CD4-positive, alpha-beta T cell (primary cell): ENCODE measurements at places on chromosomes 3 and 15. TPM values are rescaled to one million over a fixed set of nuclear protein-coding genes. Genes with fewer than 3 reads are reported as not detected.
A peak's percentile ranks its signal among the peaks of the same experiment; 100 is the strongest.

GRCh38 chr15:33534642-33535041 is 223.9 kb downstream of the RYR3 start:
- no peaks in the 10 kb centered on the region for H3K4me1 ChIP-seq
- no peak for DNase-seq
- H3K27me3 ChIP-seq: peaks cover 2% of the 10 kb centered on the region
- no peak overlapping the region for H3K27ac ChIP-seq
- H3K36me3 ChIP-seq: no peaks in the 10 kb centered on the region

GRCh38 chr3:160941885-160942494 is 163.2 kb downstream of the B3GALNT1 start:
- H3K4me3 ChIP-seq: no peak overlapping the region
- no peaks in the 10 kb centered on the region for H3K4me1 ChIP-seq
- no peaks in the 10 kb centered on the region for H3K27me3 ChIP-seq
- H3K27ac ChIP-seq: no peak overlapping the region
- no peaks in the 10 kb centered on the region for H3K36me3 ChIP-seq

DNA sequence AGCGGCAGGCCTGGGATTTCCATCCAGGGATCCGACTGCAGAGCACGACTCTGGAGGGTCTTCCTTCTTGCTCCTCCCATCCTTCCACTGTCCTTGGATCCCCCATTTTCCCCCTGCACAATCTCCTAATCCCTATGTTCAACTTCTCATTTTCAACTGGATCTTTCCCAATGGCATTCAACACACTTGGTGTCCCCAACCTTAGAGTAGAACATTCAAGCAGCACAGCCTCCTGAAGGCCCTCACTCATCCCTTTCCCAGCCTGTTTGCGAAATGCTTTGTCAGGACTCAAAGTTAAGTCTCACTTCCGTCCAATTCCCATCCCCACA is 32.3 kb downstream of the RPN1 start:
- peaks cover 44% of the 10 kb centered on the region for H3K36me3 ChIP-seq
- H3K4me3 ChIP-seq: peak overlapping the region; percentile 99
- H3K27ac ChIP-seq: peak overlapping the region; percentile 89
- H3K4me1 ChIP-seq: peaks cover 28% of the 10 kb centered on the region

GRCh38 chr15:66849393-66849745 is 147.3 kb downstream of the SMAD6 start:
- H3K4me1 ChIP-seq: peaks cover 8% of the 10 kb centered on the region
- H3K4me3 ChIP-seq: no peak overlapping the region
- no peaks in the 10 kb centered on the region for H3K36me3 ChIP-seq

DNA sequence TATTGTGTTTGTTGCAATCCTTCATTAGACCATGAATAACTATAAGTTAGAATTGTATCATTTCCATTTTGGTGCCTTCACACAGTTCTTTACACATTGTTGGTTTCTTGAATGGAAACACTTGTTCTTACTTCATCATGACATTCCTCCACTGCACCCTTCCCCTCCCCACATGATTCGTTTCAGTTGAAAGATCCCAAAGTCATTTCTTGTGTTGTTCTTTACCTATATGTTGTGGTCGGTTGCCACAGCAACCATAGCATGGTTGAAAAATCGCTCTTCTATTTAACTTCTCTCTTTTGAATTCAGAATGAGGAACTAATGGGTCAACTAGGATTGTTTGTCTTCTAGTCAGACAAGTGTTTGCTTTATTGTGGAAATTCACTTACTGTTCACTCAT is 103.3 kb downstream of the IL1RAP start:
- H3K4me1 ChIP-seq: no peaks in the 10 kb centered on the region
- H3K27me3 ChIP-seq: no peaks in the 10 kb centered on the region
- H3K4me3 ChIP-seq: no peak overlapping the region
- H3K36me3 ChIP-seq: no peaks in the 10 kb centered on the region

ATR gene
- total RNA-seq: 29.0 TPM

GRCh38 chr15:89406940-89407607 is 72.5 kb upstream of the POLG start:
- H3K4me3 ChIP-seq: no peak overlapping the region
- H3K27ac ChIP-seq: no peak overlapping the region
- H3K4me1 ChIP-seq: peaks cover 60% of the 10 kb centered on the region
- no peak for DNase-seq
- H3K36me3 ChIP-seq: no peaks in the 10 kb centered on the region
- peaks cover 99% of the 10 kb centered on the region for H3K27me3 ChIP-seq

- H3K36me3 ChIP-seq: no peaks in the 10 kb centered on the region
- H3K27ac ChIP-seq: no peak overlapping the region
- no peaks in the 10 kb centered on the region for H3K27me3 ChIP-seq
- H3K4me3 ChIP-seq: no peak overlapping the region
- no peaks in the 10 kb centered on the region for H3K4me1 ChIP-seq
- DNase-seq: no peak
Observed at GRCh38 chr15:100002787-100003536, 269.7 kb upstream of the LYSMD4 start.

ERC2 gene
- total RNA-seq: not detected

DNA sequence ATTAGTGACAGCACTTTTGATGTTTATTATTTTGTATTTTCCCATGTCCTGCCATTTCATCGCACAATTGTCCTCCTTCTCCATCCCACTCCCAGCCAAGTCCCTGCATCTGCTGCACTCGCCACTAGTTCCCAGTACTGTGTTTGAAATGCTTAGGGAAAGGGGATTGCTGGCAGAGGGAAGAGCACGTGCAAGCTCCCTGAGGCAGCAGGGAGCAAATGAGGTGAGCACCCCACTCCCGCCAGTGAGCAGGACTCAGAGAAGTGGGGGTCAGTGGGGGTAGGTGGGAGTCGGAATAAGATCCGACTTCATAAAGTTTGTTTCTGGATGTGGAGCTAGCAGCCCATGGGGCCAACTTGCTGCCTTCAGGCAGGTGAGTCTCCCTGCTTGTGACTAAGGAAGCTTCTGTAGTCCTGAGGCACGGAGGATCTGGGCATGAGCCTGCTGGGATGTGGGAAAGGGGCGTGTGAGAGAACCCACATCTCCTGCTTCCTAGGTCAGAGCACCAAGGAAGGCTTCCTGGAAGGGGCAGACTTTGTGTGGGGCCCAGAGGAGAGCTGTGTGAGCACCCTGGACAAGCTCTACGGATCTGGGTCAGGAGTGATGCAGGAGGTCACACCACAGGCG is 99.7 kb upstream of the TLE3 start:
- H3K36me3 ChIP-seq: no peaks in the 10 kb centered on the region
- no peak overlapping the region for H3K27ac ChIP-seq
- no peak overlapping the region for H3K4me3 ChIP-seq
- H3K4me1 ChIP-seq: peaks cover 13% of the 10 kb centered on the region
- DNase-seq: no peak
- no peaks in the 10 kb centered on the region for H3K27me3 ChIP-seq

DNA sequence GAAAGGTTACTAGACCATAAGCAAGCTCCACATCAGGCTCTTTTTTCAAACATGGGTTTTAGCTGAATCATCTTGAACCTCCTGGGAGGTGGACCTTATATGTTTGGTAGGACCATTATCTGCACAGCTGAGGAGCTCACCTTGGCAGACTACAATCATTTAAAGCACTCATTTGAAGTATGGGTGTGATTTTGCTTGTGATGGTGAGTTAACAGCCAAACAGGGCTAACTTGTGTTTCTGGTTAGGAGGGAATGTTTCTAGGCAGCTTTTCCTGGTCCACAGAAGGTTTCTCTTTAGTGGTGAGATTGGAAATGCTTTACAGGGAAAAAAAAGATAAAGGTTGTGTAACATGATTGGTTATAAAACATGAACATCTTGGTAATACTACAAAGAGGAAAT is 61.8 kb downstream of the ARHGEF26 start:
- no peaks in the 10 kb centered on the region for H3K4me1 ChIP-seq
- DNase-seq: no peak
- no peak overlapping the region for H3K27ac ChIP-seq

DNA sequence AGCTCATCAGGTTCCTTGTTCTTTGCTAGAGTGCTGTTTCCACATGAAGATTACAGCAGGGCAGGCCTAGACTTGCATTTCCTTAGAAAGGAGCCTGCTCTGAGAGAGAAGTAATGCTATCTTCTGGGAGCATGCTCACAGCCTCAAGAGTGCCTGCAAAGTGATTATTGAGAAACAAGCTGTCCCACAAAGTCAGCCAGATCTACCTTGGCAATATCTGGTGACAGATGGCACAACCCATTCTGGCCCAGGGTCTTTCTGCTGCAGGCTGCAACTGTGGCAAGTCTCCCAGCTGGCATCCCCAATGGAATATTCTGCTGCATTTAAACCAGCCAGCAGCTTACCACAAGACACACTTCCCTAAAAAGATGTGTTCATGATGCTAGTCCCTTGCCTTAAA is 29.3 kb downstream of the MTMR10 start:
- H3K4me3 ChIP-seq: no peak overlapping the region
- DNase-seq: no peak
- peaks cover 66% of the 10 kb centered on the region for H3K36me3 ChIP-seq
- H3K4me1 ChIP-seq: peaks cover 4% of the 10 kb centered on the region
- H3K27me3 ChIP-seq: no peaks in the 10 kb centered on the region

GOLGA8G gene
- total RNA-seq: not detected

- H3K27ac ChIP-seq: no peak overlapping the region
- H3K27me3 ChIP-seq: no peaks in the 10 kb centered on the region
Observed at GRCh38 chr3:1587426-1587825, 494.6 kb downstream of the CNTN6 start.

GRCh38 chr15:38474155-38474757 is 20.3 kb downstream of the FAM98B start:
- H3K27ac ChIP-seq: no peak overlapping the region
- DNase-seq: peak; percentile 84
- no peaks in the 10 kb centered on the region for H3K4me1 ChIP-seq
- H3K36me3 ChIP-seq: peaks cover 51% of the 10 kb centered on the region
- no peaks in the 10 kb centered on the region for H3K27me3 ChIP-seq

DNA sequence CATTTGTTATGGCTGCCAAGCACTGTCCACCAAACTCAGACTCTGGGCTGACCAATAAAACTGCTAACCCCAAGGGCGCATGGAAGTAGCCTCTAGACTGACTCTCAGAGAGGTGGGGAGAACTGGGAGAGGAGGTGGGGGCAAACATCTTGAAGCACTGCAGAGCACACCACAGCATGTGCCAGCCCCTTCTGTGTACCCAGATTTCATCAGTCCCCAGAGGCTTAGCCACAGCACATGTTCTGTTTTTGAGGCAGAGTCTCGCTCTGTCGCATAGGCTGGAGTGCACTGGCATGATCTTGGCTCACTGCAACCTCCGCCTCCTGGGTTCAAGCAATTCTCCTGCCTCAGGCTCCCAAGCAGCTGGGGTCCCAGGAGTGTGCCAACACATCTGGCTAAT is 119.5 kb upstream of the SPATA12 start:
- no peak overlapping the region for H3K4me3 ChIP-seq
- peaks cover 9% of the 10 kb centered on the region for H3K4me1 ChIP-seq
- no peak overlapping the region for H3K27ac ChIP-seq
- no peak for DNase-seq
- H3K36me3 ChIP-seq: no peaks in the 10 kb centered on the region

GRCh38 chr3:160757233-160758106 is 1.4 kb downstream of the PPM1L start:
- no peak overlapping the region for H3K27ac ChIP-seq
- H3K4me3 ChIP-seq: peak overlapping the region; percentile 93
- DNase-seq: peak; percentile 0
- peaks cover 7% of the 10 kb centered on the region for H3K27me3 ChIP-seq

- no peaks in the 10 kb centered on the region for H3K27me3 ChIP-seq
- no peak overlapping the region for H3K4me3 ChIP-seq
- no peaks in the 10 kb centered on the region for H3K4me1 ChIP-seq
- no peak overlapping the region for H3K27ac ChIP-seq
Observed at GRCh38 chr3:98778852-98779413, 15.8 kb downstream of the ST3GAL6 start.

DNA sequence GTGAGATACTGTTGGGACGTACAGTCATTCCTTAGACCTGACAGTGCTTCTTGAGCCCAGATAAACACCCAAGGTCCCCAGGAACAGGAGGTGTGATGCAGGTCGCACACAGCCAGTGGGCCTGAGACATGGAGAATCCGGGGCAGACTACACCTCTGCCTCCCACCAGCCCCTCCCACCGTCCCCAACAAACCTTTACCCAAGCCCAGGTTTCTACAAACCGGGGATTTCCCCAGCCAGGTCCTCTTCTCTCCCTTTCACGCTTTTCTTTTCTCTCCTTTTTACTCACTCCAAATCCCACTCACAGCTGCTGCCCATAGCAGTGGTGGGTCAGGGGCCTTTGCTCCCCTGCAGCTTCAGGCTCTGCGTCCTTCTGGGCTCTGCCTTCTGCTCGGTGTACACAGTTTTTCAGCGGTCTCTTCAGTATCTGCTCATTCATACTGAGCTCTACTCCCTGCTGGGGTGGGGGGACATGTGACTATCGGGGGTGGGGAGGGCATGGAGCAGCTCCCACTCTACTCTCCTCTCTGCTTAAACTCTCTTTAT is 4.8 kb upstream of the PCSK6 start:
- H3K27ac ChIP-seq: no peak overlapping the region
- H3K27me3 ChIP-seq: peaks cover 31% of the 10 kb centered on the region
- H3K36me3 ChIP-seq: no peaks in the 10 kb centered on the region
- no peak overlapping the region for H3K4me3 ChIP-seq
- no peak for DNase-seq

GRCh38 chr15:89492111-89492641 is 4.2 kb downstream of the RHCG start:
- H3K36me3 ChIP-seq: no peaks in the 10 kb centered on the region
- H3K4me3 ChIP-seq: no peak overlapping the region
- DNase-seq: no peak
- peaks cover 34% of the 10 kb centered on the region for H3K27me3 ChIP-seq

DNA sequence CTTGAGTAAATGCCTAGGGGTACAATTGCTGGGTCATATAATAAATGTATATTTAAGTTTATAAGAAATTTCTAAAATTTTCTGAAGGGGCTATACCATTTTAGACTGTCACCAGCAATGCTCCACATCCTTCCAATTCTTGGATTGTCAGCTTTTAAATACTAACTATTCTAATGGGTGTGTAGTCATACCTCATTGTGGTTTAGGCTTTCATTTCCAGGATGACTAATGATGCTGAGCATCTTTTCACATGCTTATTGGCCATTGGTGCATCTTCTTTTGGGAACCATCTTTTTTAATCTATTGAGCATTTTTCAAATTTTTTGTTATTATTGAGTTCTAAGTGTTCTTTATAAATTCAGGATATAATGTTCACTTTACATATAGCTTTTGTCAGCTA is 52.5 kb upstream of the CORO2B start:
- no peaks in the 10 kb centered on the region for H3K36me3 ChIP-seq
- peaks cover 15% of the 10 kb centered on the region for H3K27me3 ChIP-seq
- no peak for DNase-seq
- no peak overlapping the region for H3K4me3 ChIP-seq

NEK10 gene
- total RNA-seq: 0.61 TPM
